Choroid plexus epithelial cell (primary cell): ENCODE measurements at places on chromosomes 11 and 22.

- no peak for DNase-seq
These were observed 989.3 kb downstream of the BRD1 start for GRCh38 chr22:48838376-48838775.

DNA sequence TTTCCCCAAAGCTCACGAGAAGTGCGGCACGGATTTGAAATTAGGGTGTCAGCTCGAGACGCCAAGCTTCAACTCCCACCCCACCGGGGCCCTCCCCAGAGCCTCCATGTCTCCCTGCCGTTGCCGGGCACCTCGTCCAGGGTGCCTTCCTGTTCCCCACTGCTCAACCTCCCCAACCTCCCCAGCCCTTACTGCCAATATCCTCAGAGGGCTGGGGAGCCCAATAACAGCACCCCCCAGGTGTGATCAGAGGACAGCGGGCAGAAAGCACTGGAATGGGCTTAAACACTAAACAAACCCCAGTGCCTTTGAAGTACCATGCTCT, 1336.4 kb downstream of the TBC1D22A start:
- no peak for DNase-seq

GRCh38 chr22:43305806-43306205, 37.4 kb downstream of the SCUBE1 start:
- DNase-seq, result no peak

DNA sequence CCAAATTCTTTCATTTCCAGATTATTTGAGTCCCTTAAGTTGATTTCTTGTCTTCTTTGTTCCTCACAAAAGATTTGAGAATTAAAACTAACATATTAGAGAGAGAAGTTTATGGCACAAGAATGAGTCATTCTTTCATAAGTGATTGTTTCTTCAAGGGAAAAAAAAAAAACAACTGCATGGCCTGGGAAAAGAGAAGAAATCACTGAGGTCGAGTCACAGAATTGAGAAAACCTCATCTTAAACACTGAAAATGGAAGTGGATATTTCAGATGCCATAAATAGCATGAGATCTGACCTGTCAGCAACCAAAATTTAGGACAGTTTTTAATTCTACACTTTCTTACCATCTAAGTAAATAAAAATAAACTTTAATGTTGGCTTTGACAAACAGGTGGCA, 87.2 kb downstream of the CWF19L2 start:
- peak; percentile 40 for DNase-seq

GRCh38 chr22:19070397-19071169, 51.6 kb downstream of the DGCR2 start:
- no peak for DNase-seq

- peak; percentile 2 for DNase-seq
These were observed 406.2 kb upstream of the CADM1 start for GRCh38 chr11:115910379-115910778.

DNA sequence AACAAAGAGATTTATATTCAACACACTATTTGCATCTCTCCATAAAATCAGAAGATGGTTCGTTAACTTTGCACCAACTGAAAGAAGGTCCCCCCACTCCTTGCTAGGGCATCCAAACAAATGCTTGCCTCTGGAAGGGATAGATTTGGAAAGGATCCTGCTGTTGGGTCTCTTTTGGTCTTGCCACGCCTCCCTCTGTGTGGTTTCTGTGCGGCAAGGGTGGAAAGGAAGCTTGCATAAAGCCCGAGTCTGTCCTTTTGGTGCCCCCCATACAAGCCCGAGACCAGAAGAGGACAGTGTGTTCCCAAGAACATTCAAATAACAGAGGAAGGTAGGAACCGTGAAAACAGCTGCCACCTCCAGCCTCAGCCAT, 15.1 kb downstream of the SCGB1A1 start:
- DNase-seq, result peak; percentile 39

GRCh38 chr22:45575607-45576272, 73.1 kb downstream of the FBLN1 start:
- DNase-seq, result no peak

DNA sequence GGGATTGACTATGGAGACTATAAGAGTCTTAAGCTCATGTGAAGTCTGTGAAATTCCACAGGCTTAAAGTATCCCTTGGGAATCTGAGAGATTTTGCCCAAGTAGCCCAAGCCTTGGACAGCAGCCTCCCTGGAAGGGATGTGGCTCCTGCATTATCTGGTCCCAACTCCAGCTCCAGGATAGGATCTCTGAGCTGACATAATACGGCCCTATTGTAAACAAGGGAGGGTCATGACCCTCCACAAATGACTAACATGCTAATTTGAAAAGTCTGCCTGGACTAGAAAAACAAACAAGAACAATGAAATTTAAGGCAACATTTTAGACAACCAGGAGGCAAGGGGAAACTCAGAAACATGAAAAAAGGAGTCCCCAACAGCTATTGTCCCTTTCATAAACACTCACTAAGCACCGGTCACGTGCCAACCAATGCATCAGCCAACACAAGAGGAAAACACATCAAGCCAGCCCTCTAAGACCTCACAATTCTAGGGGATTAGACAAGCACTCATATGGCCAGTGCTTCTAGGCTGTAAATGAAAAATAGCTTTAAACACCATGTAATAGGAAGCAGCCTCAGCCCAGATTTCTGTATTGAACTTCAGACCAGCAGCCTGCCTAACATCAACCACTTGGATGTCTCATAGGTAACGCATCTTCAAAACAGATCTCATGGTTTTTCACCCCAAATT, 101.2 kb upstream of the TIMP3 start:
- no peak for DNase-seq

- peak; percentile 17 for DNase-seq
These were observed 14.3 kb downstream of the BIRC2 start for GRCh38 chr11:102361086-102362031.

DNA sequence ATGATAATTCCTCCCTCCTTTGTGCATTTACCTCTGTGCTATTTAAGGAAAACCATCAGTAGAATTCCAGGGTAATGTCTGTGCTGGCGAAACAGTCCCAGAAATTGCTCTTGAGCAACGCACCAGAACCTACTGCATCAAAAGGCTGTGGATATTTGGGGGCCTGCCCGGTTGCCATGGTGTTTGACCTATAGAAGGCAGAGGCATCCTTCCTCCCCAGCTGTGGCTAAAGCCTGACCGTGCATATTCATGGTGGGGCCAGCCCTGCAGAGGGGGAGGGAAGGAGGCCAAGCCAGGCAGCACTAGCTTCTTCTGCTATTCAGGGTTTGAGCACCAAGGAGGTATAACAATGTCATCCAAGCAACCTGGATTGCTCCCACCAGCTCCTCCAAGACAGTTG, 215.0 kb upstream of the E2F8 start:
- DNase-seq, result peak; percentile 55

GRCh38 chr11:122253589-122254231, 137.7 kb upstream of the BLID start:
- peak; percentile 65 for DNase-seq

- no peak for DNase-seq
These were observed 31.9 kb upstream of the TLCD5 start for GRCh38 chr11:120293038-120293800.

- peak; percentile 75 for DNase-seq
These were observed at the start of gene SCARF2 for GRCh38 chr22:20437613-20438426. SCARF2 (minus strand) TSS chr22:20437825; CDS start chr22:20437754, 71 bp downstream.

DNA sequence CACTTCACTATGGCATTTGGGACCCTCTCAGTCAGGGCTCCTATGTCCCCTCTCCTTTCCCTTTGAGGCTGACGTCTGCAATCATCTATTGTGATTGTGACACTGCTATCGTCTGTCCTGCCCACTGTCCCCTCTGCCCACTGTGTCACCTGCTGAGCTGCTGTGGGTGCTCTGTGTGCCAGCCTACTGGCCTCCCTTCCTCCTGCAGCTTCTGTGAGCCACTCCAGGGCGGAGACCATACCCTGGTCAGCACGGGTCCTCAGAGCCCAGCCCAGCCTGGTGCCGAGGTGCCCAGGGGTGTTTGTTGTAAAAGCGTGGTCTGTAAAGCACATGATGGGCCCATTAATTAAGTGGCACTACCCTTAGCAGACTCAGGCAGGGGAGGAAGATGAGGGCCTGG, 29.4 kb downstream of the MPPED1 start:
- no peak for DNase-seq
